ENCODE measurements at places on chromosomes 1 and 21. TPM values are rescaled to one million over a fixed set of nuclear protein-coding genes. Genes with fewer than 3 reads are reported as not detected.

IL19 gene
- not detected for polyA plus RNA-seq

TRPM2 gene
- polyA plus RNA-seq = 16.6 TPM

LRRC71 gene
- not detected for polyA plus RNA-seq

LBR gene
- 16.1 TPM for polyA plus RNA-seq

DNASE2B gene
- polyA plus RNA-seq = not detected

OR10Z1 gene
- polyA plus RNA-seq = not detected

Measured in mammary epithelial cell (primary cell).